Stromal cell of bone marrow (primary cell): ENCODE measurements at places on chromosomes 16 and 17.

DNA sequence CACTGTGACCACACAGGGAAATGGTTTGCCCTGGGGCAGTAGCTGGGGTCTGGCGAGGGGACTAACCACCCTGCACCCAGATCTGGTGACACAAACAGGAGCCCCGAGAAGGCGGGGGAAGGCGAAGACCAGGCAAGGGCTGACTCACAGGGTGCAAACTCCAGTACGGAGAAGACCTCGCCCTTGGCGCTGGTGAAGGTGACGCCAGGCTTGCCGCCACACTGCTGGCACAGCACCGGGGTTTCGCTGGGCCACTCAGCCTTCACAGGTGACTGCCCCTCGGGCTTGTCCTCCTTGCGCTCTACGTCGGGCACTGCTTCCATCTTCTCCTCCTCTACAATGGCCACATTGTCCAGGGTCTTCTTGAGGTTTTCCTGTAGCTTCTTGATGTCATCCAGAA is 11.6 kb downstream of the SPHK1 start:
- DNase-seq, result no peak

GRCh38 chr17:82449131-82449882 is 1.2 kb downstream of the CYBC1 start:
- no peak for DNase-seq

GRCh38 chr16:58127033-58127556 is 2.1 kb downstream of the CFAP20 start:
- DNase-seq, result peak; percentile 75

DNA sequence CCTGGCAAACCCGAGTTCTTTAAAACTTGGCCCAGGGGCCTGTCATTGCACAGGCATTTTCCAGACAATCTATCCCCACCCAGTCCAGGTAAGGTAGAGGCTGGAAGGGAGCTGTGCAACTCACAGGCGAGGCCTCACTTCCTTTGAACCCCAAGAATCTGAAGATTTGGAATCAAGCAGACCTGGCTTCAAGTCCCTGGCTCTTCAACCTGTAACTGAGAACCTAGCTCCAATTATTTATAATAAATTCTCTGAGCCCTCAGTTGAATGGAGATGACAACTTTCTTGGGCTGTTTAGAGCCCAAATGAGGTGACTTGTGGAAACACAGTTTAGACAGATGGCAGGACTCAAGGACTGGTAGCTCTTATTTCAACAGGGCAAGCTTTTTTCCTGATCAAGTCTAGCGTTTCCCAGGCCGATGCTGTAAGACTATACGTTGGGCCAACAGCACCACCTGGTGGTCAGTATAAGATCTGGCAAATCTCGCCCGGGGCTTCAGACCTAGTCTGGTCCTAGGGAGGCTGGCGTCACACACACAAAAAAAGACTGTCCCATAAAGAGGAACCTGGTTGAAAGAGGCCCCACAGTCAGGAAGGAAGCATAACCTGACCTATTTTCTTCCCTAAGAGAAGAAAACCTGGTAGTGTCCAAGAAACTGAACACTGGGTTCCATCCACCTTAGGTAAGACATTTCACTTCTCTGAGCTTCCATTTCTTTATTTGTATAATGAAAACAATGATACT is 117.9 kb downstream of the C17orf67 start:
- DNase-seq, result peak; percentile 67

GRCh38 chr16:22417019-22417418 is 42.6 kb upstream of the CDR2 start:
- no peak for DNase-seq

DNA sequence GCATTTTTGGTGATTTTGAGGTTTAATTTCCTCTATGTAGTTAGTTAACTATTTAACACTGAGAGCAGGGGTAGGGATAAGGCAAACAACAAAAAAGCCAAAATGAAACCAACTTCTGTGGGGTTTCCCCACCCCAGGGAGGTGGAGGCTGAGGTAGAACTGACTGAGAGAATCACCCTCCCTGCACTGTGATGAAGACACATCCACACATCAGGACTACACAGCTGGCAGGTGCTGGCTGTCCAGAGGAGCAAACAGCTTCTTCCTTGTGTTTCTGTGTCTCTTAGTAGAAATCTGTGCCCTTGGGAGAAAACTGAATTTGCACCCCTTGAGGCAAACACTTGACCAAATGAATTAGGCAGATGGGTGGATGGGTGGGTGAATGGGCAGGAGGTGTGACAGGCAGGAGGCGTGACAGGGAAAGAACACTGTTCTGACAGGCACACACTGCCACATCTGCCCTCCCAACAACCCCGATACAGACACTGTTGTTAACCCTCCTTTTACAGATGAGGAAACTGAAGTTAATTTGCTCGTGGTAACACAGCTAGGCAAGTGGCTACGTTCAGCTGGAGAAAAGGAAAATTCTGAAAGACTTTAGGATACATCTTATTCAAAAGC is 62.9 kb upstream of the AMZ2 start:
- DNase-seq, result no peak

- peak; percentile 42 for DNase-seq
Observed at GRCh38 chr17:69523244-69523861, 108.9 kb downstream of the MAP2K6 start.

- DNase-seq, result no peak
Observed at GRCh38 chr16:2404099-2404498, 25.1 kb upstream of the CCNF start.

- no peak for DNase-seq
Observed at GRCh38 chr16:85639529-85640253, 26.6 kb downstream of the GSE1 start.

DNA sequence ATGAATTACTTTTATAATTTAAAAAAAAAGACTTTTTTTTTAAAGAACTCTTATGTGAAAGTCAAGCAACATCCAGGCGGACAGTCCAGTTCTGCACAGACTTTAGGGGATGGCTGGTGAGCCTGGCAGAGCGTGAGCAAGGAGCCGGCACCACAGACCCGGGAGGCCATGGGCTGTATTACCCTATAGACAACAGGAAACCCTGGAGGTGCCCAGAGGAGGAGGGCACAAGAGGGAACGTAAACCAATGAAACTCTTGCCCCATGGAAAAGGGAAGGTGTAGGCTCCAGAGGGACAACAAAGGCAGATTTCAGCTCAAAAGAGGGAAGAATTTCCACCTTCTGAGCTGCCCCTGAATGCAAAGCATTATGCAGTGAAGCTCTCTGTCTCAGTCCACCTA is 25.5 kb upstream of the RPH3AL start:
- DNase-seq, result no peak

DNA sequence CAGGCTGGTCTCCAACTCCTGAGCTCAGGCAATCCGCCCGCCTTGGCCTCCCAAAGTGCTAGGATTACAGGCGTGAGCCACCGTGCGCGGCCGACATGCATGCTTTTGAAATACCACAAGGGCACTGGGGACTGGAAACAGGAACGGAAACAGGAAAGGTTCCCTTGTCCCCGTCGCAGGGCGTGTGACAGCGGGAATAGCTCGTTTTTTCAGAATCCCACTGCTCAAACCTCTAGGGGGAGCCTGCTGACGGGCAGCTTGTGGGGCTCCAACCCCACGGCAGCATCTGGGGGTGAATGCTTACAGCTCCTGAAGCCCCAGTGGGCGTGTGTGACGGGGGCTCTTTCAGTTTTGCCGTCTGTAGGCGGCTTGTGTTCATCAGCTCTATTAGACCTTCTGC is 18.8 kb upstream of the ASGR2 start:
- no peak for DNase-seq

GRCh38 chr16:8832717-8833105 is 35.1 kb downstream of the PMM2 start:
- DNase-seq, result no peak

- no peak for DNase-seq
Observed at GRCh38 chr16:66478733-66479511, 51.8 kb downstream of the BEAN1 start.

DNA sequence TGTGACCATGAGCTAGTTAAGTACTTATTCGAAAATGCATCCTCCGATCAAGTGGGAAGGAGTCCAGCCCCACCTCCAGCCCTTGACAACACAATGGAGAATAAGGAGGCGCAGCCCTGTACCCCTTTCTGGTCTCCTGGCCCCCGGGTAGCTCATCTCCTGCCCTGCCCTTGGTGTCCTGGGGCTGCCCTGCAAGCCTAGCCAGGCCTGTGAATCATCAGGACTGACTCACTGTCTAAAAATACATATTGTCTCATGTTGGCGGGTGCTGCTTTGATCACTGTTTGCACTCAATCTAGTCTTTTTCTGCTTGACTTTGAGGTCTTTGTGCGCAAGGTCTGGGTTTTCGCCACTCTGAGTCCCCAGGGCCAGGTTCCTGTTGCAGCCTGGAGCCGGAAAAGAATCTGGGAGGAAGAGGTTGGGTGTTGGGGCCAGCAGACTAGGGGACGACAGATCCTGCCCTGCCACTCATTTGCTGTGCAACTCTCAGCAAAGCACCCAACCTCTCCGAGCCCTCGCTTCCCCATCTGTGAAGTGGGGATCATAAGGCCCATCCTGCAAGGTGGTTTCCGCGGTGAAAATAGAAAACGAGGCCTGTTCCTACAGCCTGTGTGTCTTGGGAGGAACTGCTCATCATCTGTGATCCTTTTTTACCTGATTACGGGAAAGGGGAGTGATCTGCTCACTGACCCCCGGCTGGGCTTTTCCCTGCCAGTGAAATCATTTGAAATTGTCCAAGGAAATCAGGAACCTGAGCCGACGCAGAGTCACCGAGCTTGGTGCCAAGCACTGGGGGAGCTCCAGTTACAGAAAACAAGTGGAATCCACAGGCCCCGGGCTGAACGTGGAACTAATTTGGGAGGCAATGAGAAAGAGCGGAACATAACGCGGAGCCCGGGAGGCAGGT is 230.4 kb downstream of the PARN start:
- peak; percentile 58 for DNase-seq

GRCh38 chr17:42041619-42042018 is 8.8 kb downstream of the C17orf113 start:
- no peak for DNase-seq

DNA sequence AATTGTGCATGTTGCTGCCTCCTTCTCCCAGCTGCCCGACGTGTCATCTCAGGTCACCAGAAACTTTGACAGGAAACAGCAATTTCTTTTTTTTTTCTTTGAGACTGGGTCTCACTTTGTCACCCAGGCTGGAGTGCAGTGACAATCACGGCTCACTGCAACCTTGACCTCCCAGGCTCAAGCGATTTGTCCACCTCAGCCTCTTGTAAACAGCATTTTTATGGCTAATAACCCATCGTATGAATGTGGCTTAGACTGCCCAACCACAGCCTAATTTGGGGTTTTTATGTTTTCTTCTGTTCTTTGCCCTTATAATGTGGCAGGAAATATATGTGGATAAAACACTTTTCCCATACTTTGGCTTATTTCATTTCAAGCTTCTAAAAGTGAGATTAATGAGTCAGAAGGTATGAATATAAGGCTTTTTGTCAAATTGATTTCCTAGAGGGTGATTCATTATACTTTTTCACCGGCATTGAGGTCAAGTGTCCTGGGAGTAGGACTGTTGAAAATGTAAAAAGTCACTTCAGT is 31.0 kb upstream of the SLC5A10 start:
- no peak for DNase-seq

- DNase-seq, result no peak
Observed at GRCh38 chr16:78176435-78176834, 77.0 kb downstream of the WWOX start.

DNA sequence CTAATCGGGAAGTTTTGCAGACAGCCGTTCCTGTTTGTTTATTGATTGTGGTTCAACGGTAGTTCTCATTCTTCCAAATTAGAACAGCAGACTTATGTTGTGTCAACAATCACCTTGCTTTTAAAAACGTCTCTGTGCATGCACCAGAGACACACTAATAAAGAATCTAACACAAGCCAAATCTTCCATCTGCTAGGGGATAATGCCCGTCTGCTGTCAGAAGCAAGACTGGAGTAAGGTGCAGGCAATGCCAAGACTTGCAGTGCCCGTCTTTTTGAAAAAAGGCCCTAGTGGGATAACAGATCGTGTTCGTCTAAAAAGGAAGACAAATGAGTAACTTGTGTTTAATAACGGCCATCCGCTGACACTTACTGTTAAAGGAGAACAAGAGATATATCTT is 158.4 kb downstream of the KCNJ2 start:
- no peak for DNase-seq

DNA sequence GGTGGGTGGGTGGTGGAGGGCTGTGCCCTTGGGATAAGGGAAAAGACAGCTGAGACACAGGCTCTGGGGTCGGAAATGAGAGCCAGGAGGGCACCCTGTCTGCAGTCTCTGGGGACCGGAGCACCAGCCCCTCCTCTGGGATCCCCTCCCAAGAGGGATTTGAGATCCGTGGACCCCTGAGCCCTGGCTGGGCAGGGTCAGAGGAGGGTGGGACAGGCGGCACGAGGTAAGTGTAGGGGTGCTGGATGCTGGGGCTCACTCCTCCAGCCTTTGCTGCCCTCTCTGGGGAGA is 425 bp downstream of the SGSH start:
- no peak for DNase-seq

DNA sequence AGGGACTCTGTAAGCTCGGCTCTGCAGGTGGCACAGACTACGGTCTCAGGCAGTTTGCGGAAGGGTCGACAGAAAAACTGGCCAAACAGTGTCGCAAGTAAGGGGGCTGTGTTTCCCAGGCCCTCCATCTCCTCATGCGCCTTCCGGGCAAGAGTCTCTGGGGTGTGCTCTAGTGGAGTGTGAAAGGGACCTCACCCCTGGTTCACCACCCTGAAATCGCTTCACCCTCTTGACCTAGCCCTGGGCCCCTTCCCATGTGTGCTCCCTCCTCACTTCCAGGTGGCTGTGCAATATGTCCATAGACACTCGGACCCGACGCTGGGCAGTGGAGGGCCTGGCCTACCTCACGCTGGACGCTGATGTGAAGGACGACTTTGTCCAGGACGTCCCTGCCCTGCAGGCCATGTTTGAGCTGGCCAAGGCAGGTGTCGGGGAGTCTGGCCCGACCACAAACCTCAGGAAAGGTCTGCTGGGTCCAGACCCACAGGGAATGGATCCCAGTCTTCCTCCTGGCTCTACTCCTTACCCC is 22.3 kb downstream of the UNC45B start:
- DNase-seq, result no peak

DNA sequence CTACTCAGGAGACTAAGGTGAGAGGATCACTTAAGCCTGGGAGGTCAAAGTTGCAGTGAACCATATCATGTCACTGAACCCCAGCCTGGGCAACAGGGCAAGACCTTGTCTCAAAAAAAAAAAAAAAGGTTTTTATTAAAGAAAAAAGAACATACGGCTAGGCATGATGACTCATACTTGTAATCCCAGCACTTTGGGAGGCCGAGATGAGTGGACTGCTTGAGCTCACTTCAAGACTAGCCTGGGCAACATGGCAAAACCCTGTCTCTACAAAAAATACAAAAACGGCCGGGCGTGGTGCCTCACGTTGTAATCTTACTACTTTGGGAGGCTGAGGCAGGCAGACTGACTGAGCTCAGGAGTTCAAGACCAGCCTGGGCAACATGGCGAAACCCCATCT is 38.4 kb downstream of the RANBP10 start:
- DNase-seq, result peak; percentile 54
